Stimulated activated CD8-positive, alpha-beta memory T cell treated with anti-CD3 and anti-CD28 coated beads, Interleukin-4, amount 100 ng/mL, for 1 hour (primary cell): ENCODE measurements at places on chromosomes 12 and 14.

GRCh38 chr14:86892152-86892956, 1100.6 kb downstream of the GALC start:
- no peak for DNase-seq

- no peak for DNase-seq
Observed at GRCh38 chr14:36942522-36943245, 229.7 kb downstream of the SLC25A21 start.

- no peak for DNase-seq
Observed at GRCh38 chr14:20278414-20278813, 27.3 kb downstream of the TTC5 start.

GRCh38 chr14:52318062-52318461, 4.0 kb downstream of the PTGER2 start:
- no peak for DNase-seq

GRCh38 chr12:93889516-93890212, 212.5 kb downstream of the CRADD start:
- DNase-seq = no peak

DNA sequence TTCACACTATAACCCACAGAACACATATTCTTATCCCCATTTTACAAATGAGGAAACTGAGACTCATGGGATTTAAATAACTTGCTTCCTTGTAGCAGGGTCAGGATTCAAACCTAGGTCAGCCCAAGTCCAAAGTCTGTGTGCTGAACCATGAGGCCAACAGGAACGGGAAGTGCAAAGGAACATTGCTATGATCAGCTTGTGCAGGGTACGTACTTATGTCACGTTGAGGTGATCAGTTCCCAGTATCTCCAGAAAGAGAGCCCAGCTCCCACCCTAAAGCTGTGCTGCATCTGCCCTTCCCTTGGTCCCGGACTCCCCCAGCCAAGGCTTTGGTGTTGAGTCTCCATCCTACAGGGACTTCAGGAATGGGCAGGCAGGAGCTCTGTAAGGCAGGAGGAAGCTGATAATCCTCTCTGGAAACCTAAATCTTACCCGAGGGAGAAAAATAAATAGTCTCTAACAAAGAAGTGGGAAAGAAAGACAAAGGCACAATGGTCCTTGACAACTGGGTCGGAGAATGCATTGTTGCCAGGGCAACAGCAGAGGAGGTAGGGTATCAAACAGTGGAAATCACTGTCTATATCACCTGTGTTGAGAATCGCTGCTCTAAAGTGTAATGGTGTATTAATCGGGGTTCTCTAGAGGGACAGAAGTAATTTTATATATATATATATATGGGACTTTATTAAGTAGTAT, 82.5 kb upstream of the FICD start:
- no peak for DNase-seq

DNA sequence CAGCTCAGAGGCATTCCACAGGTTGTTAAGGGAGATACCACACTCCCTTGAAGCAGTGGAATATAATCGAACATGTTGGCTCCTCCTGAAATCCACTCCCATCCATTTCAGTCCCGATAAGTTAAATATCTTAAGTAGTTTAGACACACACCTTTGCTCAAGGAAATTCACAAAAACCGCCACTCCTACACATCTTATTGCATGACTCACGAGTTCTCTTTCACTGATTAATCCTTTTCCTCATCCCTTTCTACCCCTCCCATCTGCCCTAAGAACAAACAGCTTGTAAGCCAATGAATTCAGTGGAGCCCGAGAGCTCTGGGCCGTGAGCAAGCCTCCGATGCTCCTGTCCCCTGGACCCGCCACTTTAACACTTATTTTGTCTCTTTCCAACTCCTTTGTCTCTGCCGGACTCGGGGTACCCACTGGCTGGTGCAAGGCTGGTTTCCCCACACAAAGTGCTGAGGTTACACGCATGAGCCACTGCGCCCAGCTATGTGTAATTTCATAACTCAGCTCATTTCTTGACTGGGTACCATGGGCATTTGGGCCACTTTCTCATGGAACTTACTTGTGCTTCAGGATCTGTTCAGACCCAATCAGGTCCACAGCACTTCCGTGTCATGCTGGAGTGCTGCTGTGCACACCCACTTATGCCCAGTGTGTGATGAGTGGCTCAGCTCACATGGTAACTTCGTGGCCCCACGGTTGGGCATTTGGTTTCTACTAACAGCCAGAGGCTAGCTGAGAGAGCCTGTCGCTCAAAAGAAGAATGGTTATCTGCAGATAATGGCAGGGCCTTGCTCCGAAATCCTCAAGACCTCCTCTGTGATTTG, 171.8 kb upstream of the ALG10B start:
- no peak for DNase-seq

- no peak for DNase-seq
Observed at GRCh38 chr12:49377386-49377785, 10.1 kb downstream of the SPATS2 start.

DNA sequence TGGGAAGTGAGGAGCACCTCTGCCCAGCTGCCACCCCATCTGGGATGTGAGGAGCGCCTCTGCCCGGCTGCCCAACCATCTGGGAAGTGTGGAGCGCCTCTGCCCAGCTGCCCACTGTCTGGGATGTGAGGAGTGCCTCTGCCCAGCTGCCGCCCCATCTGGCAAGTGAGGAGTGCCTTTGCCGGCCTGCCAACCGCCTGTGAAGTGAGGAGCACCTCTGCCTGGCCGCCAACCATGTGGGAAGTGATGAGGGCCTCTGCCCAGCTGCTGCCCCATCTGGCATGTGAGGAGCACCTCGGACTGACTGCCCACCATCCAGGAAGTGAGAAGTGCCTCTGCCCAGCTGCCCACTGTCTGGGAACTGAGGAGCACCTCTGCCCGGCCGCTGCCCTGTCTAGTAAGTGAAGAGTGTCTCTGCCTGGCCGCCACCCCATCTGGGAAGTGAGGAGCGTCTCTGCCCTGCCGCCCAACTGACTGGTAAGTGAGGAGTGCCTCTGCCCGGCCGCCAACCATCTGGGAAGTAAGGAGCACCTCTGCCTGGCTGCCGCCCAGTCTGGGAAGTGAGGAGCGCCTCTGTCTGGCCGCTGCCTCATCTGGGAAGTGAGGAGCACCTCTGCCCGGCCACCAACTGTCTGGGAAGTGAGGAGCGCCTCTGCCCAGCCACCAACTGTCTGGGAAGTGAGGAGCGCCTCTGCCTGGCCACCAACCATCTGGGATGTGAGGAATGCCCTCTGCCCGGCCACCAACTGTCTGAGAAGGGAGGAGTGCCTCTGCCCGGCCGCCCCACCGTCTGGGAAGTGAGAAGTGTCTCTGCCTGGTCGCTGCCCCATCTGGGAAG, 22.6 kb downstream of the FAR2 start:
- no peak for DNase-seq

DNA sequence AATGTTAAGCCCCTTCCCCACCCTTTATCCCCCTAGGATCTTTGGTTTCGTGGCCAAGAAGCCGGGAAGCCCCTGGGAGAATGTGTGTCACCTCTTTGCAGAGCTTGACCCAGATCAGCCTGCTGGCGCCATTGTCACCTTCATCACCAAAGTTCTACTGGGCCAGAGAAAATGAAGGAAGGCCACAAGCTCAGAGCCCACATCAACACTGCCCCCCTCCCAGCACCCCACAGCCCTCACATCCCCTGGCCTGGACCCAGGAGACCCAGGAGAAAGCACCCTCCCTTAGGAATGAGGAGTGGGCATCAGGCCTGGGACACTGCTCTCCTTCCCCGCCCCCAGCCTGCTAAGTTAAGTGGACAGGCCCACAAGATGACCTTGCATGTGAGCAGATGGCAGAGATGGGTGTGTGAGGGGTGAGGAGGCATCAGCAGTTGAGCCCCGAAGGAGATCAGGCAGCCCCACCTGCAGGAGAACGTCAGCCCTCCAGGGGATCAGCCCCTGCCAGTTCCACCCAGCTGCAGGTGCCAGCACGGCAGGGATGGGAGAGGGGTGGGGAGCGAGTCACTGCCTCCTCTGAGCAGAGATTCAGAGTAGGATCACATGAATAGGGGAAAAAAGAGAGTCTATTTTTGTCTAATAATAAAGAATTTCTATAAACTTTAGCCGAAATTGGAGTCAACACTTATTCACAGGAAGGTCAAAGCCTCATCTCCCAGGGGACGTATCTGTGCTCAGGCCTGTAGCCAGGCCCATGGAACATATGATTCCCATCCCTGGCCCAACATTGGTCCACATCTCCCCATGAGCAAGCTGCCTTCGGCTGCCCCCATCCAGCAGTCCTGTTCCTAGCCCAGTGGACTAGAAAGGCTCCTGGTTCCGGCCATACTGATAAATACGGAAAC, 14.1 kb downstream of the TNS2 start:
- DNase-seq = no peak

GRCh38 chr12:121184425-121184824, 25.5 kb upstream of the P2RX4 start:
- no peak for DNase-seq
